Non-pigmented ciliary epithelial cell (primary cell): ENCODE measurements at places on chromosomes 16 and 17.

- no peak for DNase-seq
Measured at GRCh38 chr17:48492401-48493298, 38.2 kb downstream of the HOXB1 start.

DNA sequence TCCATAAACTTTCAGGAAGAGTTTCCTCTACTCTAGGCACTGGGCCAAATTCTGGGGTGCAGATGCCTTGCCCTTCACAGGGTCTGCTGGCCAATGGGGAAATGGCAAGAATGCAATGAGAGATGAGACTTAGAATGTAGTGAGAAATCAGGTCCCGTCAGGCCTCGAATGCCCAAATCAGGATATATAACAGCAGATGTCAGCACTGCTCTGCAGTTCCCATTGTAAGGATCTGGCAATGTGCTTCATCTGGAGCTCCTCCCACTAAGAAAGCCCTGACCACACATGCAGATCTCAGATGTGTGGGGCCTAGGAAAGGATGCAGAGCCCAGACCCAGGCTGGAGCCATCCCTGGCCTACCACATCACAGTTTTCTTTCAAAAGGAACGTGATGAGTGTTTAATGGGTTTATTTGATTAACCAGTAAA, 13.9 kb upstream of the LPCAT2 start:
- DNase-seq, result peak; percentile 78

DNA sequence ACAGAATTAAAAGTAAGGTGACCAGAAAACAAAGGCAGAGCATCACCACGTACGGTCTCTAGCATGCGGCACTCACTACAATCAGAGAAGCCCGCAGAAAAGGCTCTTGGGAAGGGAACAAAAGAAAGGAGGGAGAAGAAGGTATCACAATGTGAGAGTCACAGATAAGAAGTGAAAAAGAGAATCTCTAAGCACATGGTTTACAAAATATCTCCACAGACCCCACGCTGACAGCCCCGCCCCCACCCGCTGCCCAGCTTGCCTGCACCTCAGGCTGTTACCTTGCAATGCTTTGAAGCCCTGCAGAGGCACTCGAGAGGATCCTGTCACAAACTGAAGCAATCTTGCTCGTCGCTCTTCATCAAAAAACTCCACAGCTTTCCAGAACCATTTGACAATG, 40.5 kb downstream of the CEP95 start:
- DNase-seq, result no peak

DNA sequence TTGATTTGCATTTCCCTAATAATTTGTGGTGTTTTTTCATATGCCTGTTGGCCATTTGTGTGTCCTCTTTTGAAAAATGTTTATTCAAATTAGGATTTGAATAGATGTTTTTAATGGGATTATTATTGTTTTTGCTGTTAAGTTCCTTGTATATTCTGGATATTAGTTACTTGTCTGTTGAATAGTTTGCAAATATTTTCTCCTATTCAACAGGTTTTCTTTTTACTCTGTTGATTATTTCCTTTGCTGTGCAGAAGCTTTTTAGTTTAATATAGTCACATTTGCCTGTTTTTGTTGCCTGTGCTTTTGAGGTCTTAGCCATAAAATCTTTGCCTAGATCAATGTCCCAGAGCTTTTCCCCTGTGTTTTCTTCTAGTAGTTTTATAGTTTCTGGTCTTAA, 9.6 kb downstream of the GDE1 start:
- no peak for DNase-seq

- DNase-seq, result no peak
Measured at GRCh38 chr17:2456475-2456874, 55.2 kb downstream of the METTL16 start.

GRCh38 chr16:56970934-56971767, 9.4 kb downstream of the CETP start:
- no peak for DNase-seq

- no peak for DNase-seq
Measured at GRCh38 chr16:31861455-31861854, 12.2 kb upstream of the ZNF267 start.

DNA sequence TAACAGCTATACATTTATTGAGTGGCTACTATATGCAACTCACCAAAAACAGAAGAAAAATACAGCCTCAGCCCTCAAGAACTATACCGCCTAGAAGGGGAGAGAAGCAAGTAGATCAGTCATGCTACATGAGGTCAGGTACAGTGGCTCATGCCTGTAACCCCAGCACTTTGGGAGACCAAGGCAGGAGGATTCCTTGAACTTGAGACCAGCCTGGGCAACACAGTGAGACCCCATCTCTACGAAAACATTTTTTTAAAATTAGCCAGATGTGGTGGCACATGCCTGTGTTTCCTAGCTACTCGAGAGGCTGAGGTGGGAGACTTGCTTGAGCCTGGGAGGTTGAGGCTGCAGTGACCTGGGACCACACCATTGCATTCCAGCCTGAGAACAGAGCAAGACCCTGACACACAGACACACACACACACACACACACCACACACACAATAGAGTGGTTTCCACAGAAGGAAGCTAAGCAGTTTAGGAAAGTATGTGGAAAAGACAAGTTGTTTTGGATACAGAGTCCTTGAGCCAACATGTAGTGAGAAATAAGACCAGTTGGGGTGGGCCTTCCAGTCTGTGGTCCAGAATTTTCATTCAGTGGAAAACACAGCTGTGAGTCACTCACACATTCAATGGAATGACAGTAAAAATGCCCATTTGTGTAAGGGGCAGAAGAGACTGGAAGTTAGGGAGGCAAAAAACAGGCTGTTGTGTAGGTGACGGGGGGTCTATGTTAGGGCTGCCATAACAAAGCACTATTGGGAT, 10.7 kb upstream of the SNTB2 start:
- DNase-seq, result no peak

- no peak for DNase-seq
Measured at GRCh38 chr17:19590912-19591551, 57.4 kb downstream of the SLC47A1 start.

DNA sequence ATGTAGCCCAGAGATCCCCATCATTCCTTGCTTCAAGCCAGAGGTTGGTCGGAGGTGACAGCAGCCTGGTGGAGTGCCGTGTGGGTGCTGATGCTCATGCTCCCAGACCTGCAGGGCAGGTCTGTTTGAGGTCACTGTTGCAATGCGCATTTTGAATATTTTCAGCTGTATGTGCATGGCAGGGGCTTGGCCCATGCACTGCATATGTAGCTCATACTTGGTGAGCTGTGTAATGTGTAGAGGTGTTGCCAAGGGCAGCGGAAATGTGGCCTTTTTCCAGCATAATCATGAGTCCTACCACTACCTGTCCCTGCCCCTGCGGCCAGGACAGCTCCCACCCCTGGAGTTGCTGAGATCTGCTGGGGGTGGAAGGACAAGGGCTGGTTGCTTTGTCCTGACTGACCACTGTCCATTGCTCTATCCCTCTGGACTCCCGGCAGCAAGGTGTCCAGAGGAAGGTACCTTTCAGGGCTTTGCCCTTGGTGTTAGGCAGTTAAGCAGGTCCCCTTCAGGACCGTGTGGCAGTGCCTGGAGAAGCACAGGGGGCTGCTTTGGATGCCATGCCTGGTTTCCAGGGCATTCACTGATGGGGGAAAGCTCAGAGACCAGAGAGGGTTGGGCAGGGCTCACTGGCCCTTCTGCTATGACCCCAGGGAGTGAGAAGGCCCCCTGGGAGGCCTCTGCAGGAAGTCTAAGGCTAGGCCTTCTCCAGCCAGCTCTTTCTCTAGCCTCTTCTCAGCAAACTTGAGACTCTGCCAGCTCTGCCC, 215.2 kb downstream of the NTN1 start:
- DNase-seq, result no peak

GRCh38 chr17:66963909-66964771, at the start of gene CACNG4:
CACNG4 (plus strand) TSS chr17:66964707; CDS start chr17:66964912, 205 bp downstream.
- DNase-seq, result no peak

DNA sequence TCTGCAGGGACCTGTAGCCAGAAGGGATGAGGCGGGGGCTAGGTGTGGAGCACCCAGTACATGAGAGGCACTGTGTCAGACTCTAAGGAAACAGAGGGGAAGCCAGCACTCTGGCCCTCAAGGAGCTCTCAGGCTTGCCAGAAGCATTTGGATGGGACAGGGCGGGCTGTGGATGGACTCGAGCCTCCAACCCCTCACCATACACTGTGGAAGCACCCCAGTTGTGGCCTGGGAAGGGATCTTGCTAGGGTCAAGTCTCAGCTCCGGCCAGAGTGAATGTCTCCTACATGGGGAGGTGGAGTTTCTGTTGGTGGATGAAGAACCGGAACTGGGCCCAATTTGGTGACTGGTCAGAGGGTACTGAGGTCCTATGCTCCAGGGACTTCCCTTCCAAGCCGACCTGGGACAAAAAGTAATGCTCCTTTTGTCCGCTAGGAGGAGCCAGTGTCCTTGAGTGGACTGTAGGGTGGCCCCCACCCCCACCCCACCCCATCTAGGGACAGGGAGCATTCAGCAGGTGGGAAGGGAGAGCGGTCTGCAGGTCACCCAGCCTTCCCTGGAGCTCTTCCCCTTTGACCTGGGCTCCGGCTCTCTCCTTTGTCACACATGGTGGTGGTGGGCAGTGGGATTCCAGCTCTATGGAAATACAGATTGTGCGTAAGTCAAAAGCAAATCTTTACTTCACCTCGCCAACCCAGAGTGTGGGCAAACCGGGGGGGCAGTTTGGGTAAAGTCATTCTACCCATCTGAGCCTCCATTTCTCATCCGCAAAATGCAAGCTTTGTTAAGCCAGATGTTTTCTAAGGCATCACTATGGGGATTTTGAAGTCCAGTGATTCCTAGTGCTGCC, 20.4 kb upstream of the PHB1 start:
- DNase-seq, result no peak

GRCh38 chr17:58204796-58205195, 12.3 kb downstream of the EPX start:
- DNase-seq, result no peak

DNA sequence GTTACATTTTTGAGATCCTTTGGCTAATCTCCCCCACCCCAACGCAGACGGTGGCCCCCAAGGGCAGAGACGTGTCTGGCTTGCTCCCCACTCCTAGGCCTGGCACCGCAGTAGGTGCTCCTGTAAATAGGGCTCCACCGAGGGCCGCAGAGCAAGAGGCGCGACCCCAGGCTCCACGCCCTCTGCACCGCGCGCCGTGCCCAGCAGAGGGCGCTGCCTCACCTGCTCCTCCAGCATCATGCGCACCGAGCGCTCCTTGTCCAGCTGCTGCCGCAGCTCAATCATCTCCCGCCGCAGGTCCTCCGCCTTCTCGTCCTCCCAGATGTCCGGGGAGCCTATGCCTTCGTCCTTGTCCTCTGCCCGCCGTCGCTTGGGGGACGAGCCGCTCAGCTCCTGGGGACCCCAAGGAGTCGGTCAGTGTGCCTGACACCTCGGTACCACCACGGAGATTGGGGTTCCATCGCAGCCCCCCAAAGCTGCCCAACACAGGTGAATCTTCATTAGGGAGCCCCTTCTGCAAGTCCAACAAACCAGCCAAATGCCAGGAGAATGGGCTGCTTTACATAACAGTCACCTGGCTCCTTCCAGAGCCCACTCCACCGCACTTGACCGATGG, 11.2 kb downstream of the TFAP4 start:
- no peak for DNase-seq

DNA sequence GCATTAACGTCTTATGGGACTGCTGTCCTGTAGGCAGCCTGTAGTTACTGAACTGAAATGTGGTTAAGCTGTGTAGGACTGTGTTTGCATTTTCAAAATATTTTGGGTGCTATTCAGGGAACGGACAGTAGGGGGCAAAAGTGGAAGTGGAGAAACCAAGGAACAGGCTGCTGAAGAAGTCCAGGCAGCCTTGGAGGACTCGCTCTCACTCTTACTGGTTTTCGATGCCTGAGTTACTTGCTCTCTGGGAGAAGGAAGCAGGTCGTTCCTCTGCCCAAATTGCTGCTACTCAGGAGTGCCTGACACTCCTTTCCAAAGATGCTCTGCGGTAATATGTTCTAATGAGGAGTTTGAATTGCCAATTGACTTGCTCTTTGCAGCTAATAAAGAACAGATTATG, 64.5 kb upstream of the RBFOX1 start:
- no peak for DNase-seq

- DNase-seq, result no peak
Measured at GRCh38 chr16:83509316-83509715, 298.5 kb upstream of the HSBP1 start.

DNA sequence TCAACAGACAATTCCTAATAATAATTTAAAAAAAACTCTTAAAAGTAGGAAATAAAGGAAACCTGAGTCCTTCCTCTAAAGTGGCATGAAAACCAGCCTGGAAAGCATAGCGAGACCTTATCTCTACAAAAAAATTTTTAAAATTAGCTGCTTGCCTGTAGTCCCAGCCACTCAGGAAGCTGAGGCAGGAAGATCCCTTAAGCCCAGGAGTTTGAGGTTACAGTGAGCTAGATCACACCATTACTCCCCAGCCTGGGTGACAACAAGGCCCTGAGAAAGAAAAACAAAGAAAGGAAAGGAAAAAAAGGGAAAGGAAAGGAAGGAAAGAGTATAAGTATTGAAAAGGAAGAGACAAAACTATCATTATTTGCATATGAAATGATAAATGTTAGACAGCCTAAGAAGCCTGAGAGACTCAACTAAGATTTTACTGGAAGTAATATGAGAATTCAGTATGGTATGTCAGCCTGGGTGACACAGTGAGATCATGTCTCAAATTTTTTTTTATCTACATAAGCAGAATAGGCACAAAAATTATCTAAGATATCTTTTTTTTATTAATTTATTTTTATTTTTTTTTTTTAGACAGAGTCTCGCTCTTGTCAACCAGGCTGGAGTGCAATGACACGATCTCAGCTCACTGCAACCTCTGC, 113.0 kb downstream of the GOSR1 start:
- no peak for DNase-seq

- peak; percentile 32 for DNase-seq
Measured at GRCh38 chr17:67441052-67441895, 64.2 kb downstream of the PITPNC1 start.

DNA sequence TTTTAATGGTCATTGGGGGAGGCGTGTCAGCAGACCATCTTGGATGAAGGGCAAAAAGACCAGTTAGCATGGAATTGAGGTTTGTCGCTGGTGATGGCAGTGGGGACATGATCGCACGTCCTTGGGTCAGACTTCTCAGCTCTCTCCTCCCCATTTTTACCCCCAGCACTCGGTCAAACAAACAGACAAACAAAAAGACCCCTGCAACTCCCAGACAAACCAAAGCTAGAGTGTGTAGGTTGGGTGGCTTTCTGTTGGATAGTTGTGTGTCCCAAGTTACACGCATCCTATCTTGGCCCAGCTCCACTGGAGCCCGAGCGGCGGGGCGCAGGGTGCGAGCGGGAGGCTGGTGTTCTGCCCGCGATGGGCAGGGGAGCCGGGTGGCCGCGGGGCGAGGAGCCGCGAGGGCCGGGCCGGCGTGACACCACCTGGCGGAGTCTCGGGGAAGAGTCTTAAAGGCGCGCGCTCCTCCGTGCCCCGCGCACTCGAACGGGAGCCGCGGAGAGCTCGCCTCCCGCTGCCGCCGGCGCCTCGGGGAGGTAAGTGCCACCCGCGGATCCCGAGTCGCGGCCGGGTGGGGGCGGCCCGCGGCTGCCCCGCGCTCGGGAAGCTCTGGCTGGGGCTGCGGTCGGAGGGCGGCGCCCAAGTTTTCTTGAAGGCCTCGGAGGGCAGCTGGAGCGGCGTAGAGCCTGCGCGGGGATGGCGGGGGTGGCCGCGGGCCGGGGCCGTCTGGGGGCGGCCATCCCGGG, 18.5 kb upstream of the NTN1 start:
- DNase-seq, result no peak

- DNase-seq, result no peak
Measured at GRCh38 chr17:65677932-65678331, 116.5 kb upstream of the AXIN2 start.

- no peak for DNase-seq
Measured at GRCh38 chr16:56480776-56481467, 29.6 kb downstream of the OGFOD1 start.

- peak; percentile 67 for DNase-seq
Measured at GRCh38 chr17:4945176-4945943, 3.0 kb downstream of the PFN1 start.
